ENCODE measurements at places on chromosomes 2 and 18.

- no peak for DNase-seq
Measured at GRCh38 chr2:223723954-223724411, 113.4 kb downstream of the AP1S3 start.

DNA sequence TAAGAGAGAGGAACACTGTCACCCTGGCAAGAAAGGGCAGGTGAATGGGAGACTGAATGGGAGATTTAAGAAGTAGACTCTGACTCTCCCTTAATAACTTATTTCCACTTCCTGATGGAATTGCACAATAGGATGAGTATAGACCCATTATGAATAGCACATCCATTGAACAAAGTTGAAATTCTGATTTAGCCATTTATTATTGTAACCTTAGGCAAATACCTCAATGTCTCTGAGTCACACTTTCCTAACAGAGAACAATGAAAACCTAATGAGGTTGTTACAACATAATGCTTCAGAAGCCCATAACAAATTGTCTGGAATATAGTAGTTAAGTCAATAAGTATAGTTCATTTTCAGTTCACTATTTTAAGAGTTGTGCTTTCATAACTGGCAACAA, 78.9 kb downstream of the NRXN1 start:
- DNase-seq: no peak

GRCh38 chr18:46809145-46809544, 52.3 kb upstream of the ST8SIA5 start:
- DNase-seq: no peak

DNA sequence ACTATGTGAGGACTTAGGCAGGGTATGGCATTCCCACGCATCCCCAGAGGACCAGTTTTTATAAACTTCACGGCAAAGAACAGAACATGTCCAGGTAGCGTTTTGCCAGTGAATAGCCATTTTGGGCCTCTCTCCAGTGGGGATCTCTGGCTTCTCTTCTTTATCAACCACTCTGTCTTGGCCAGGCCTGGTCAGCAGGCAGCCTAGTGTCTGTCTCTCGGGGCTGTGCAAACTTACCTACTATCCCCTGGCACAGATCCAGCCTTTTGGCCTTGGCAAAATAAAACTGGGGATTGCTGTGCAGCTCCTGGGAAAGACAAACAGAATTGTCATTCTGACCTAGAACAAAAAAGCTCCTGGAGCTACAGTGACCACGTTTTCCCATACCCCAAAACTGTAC, 14.5 kb downstream of the CAPN14 start:
- DNase-seq: no peak

- DNase-seq: no peak
Measured at GRCh38 chr2:17482651-17483050, 35.6 kb downstream of the RAD51AP2 start.

DNA sequence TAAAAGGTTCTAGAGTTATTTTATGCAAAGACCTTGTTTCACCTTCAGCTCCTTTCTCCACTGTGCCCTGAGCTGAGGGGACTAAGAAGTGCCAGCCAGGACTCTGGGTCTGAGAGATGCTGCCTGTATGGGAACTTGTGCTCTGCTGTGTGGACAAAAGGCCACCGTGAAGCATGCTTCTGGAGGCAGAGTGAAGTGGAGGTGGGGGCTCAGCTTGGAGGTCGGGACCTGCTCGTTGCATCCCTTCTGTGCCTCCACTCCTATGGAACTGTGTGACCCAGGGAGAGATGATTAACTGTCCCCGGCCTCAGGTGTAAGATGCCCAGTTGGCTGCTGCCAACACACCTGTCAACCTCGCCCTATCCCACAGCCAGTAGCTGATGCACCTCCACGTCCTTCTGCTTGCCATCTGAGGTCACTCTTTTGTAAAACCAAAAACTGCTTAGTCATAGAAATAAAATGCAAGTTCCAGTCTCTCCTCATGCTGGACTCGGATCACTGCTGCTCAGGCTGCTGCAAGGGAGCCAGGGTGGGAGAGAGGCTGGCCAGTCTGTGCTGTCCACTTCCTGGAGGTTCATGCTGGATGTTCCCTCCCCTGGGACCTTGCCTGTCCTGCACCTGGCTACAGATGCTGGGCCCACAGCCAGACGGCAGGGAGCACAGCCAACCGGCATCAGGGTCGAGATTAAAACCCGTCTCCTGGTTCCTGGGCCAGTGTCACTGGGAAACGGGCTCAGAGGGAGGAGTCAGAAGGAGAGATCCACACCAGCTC, 113.2 kb downstream of the ACKR3 start:
- no peak for DNase-seq

DNA sequence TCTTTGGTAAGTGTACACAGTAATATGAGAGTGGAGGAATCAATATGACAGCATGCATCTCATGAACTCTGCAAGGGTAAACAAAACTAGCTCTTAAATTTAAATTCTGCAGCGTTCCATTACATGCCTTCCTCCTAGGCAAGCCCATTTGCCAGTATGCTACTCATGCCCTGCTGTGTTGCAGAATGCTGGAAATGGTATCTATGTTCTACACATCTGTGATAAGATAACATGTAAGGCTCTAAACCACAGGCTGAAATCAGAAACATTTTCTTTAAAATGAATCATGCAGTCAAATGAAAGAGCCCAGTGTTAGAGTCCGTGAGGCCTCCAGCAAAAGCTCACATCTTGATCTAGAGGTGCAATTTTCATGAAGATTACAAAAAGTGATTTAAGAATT, 112.8 kb upstream of the FN1 start:
- no peak for DNase-seq

DNA sequence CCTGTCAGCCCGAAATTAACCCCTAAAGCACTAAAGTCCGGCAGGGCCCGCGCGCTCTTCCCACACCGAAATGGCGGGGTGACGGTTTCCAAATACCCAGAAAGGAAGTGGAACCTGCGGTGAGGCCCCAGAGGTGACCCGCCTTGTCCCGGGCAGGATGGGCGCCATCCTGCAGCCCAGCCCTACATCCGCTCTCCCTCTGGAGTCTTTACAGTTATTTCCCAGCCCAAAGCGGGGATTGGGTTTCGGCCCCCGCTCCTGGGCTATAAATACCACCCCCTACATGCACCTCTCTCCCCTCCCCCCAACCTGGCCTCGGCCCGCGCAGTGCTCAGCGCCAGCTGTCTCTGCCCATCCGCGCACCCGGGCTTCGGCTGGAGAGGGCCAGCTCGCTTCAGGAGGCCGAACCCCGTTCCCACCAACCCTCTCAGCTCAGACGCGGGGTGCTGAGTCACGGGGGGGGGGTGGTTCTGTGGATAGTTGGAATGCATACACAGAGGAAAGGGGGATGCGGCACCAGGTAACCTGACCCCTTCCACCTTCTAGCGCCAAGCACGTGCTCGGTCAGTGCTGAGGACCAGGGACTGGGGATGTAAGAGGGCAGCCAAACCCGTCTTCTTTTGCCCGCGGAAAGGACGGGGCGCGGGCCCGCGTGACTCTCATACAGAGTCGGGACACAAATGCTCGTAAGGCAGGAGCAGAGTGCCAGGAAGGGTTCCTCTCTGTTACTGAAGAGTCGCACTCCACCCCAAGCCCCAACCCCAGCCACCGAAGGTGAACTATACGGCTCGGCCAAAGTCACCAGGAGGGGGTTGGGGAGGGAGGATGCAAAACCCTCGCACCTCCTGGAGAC, at the start of gene TUBA4B:
Gene TUBA4B (plus strand): TSS at position 344 of the 853 bp plus-strand sequence. CDS start 165 bp downstream, at position 509.
- no peak for DNase-seq

DNA sequence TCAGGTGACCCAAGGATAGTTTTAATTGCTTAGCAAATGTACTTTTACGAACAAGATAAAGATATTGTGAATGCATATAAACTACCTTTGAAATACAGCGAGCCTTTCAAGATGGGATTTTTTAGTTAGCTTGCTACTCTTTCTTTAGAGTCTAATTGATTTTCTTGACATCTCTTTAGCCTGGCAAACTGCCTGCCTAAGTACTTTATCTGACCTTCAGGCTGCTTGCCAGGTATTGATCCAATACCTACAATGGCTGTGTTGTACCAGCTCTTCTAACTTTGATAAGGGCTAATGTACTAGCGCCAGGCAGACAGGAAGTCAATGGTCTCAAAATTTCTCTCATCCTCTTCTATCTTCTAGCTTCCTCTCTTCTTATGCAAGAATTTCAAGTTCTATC, 414.4 kb upstream of the ACVR2A start:
- no peak for DNase-seq

- no peak for DNase-seq
Measured at GRCh38 chr18:47522359-47522758, 270.9 kb upstream of the SKOR2 start.

Data from esophagus squamous epithelium (tissue), 5 donors.